Endothelial cell of umbilical vein (primary cell): ENCODE measurements at places on chromosomes 4 and X. TPM values are rescaled to one million over a fixed set of nuclear protein-coding genes. Genes with fewer than 3 reads are reported as not detected.
A peak's percentile ranks its signal among the peaks of the same experiment; 100 is the strongest.

- DNase-seq = peak; percentile 73
Measured at GRCh38 chrX:12988797-12989196, 13.9 kb downstream of the TMSB4X start.

DNA sequence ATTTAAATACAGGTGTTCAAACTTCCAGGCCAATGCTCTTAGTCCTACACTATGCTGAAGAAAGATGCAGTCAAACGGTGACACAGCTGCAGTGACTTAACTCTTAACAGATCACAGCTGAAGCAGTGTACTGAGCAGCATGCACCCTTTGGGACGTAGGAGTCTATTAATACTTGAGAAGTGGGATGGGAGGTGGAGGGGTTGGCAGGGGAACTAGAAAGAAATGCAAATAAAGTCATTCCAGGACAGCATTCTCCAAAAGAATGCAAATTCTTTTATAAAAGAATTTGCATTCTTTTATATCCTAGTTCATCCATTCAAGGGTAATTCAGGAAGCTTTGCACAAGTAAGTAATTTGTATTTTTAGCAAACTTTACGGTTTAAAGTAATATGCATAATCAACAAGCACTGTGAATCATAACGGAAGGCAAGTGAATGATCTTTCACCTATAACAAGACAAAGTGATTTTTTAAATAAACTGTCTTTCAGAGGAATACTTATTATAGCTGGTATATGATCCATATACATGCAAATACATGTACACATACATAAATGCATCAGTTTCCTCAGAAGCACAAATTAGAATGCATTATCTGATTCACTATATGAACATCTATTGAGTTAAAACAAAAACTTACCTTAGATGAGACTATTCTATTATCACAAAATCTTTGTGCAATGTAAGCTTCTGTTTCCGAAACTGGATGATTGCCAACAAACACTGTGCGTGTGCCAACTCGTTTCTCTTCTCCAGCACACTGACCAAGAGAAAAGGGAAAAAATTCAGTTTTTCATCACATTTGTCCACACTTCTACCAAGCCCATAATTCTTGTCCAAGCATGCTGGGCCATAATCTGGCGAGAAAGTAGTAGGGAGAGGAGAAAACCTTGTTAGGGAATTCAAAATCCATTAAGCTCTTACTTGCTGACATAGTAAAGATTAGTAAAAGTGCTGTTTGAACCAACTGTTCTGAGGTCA is 106.5 kb downstream of the ATP11C start:
- DNase-seq = peak; percentile 66

DNA sequence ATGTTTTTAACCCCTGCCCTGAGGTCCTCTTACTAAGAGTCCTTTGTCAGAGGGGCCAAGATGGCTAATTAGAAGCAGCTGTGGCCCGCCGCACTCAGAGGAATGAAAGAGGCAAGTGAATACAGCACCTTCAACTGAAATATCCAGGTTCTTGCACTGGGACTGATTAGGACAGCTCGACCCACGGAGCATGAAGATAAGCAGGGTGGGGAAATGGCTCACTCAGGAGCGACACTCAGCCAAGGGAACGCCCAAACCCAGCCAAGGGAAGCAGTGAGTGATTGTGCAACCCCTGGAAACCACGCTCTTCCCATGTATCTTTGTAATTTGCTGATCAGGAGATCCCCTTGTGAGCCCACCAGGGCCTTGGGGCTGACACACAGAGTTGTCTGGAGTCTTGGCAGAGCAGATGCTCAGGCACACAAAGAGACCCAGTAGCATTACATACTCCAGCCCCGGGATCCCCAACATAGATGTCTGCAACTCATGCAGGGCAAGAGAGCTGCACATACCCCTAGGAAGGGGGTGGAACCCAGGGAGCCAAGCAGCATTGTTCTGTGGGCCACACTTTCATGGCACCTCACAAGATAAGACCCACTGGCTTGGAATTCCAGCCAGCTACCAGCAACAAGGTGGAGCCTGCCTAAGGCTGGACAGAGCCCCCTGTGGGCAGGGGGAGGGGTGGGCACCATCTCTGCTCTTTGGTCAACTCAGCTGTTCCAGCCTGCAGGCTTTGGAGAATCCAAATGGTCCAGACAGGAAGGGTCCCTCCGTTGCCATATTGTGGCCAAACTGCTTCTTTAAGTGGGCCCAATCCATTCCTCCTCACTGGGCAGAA is 23.3 kb downstream of the F8A3 start:
- DNase-seq = no peak

GRCh38 chr4:54384563-54384962 is 155.5 kb downstream of the PDGFRA start:
- DNase-seq = peak; percentile 47

CLCN3 gene
- 49.0 and 51.4 TPM in 2 replicates for total RNA-seq

KIAA1210 gene
- total RNA-seq = not detected in 2 replicates

SHROOM4 gene
- 57.5 and 58.7 TPM in 2 replicates for total RNA-seq

RHOXF2 gene
- total RNA-seq = not detected in 2 replicates

DNA sequence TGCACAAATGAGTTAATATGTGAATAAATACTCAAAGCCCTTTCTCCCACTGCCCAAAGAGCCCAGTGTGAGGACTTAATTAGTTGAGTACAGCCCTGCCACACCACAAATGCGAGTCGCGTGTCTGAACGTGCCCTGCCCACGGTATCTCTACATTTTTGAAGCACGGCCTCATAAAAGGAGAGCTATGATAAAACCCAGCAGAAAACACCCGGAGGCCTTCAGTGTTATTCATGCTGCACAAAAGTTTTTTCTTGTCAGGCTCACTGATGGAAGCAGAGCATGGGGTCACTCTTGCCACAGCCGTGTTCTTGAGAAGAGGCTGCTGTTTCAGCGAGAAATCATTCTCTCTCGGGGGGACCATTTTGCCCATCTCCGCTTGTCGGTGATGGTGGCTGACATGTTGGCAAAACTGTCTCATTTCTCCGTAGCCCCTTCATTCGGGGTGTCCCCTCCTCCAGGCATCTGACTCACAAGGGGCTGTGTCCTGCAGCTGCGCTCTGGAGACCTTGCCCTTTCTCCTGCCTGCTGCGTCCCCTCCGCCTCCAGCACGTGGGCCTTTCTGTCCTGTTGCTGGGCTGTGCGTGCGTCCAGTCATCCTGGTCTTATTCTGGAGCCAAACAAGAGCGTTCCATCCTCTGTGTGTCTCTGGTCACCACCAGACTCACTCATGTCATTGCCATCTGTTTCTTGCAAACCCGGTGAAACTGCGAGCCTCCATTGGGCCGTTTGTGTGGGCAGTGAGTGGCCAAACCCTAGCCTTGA is 88.8 kb downstream of the SORCS2 start:
- DNase-seq = no peak

DNA sequence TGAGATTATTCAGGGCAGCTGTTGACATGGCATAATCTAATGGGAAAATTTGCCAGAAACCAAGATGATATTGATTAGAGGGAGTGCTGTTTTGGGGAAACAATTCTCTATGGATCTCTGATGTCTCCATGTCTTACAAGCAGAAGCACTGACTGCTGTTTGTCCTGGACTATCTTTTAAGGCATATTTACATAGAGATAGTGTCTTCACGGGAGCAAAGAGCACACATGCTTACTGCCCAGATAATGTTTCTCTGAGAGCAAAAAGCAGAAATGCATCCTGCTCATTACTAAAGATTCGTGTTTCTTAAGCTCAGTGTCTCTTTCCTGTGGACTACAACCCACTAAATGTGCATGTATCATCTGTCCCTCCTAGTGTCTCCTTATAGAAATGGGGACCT is 41.3 kb upstream of the GLRA3 start:
- no peak for DNase-seq

DNA sequence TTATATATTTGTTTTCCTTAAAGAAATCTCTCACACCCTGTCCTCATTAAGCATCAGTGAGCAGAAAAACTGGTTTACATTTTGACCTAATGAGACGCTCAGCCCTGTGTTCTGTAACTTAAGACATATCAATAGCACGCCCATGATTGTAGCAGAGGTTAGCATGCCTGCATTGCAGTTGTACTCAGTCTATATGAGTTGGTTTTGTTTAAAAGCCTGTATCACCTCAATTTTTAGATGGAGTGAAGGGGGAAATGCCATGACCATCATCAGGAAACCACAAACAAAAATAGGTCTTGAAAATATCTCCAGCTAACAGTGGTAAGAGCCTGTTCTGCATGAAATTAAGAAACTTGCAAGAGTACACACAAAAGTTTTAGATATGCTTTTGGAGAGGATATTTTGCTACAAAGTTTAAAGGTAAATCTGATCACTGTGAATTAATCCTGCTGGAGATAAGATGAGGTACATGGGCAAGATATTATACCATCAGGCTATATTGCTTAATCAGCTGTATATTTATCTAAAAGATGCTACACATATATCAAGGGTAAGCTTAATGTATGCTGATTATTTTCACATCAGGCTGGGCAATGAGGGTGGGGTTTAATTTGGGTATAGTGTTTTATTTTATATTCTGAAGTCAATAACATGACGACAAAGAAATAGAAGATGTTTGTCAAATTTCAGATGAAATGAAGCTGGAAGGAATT is 13.1 kb upstream of the COQ2 start:
- DNase-seq = no peak

AMER1 gene
- 1.8 and 2.0 TPM in 2 replicates for total RNA-seq

EDA gene
- total RNA-seq = 0.44 and 1.2 TPM in 2 replicates

GRCh38 chr4:2281575-2282343 is 19.9 kb upstream of the MXD4 start:
- no peak for DNase-seq

NXF2B gene
- not detected in 2 replicates for total RNA-seq

TKTL2 gene
- total RNA-seq = not detected in 2 replicates

TCEAL7 gene
- total RNA-seq = 8.2 and 10.5 TPM in 2 replicates

HELT gene
- total RNA-seq = not detected in 2 replicates

DNA sequence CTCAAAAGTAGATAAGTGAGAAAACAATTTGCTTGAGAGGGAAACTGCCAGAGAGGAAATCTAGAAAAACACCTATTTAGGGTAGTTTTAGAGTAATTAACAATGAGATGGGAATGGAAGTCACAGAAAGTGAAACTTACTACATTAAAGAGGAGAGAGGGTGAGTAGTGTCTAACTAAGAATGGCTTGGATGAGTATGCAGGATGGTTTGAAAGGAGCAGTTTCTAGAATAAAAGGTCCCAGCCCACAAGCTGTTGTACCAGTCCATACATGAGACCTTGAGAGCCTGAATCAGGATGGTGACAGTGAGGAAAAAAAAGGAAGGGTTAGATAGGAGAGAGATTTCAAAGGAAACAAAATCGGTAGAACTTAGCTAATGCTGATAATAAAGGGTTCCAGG is 1.3 kb downstream of the GAR1 start:
- no peak for DNase-seq

GRCh38 chr4:171947400-171947799 is 134.2 kb downstream of the GALNTL6 start:
- DNase-seq = no peak

GPC4 gene
- total RNA-seq = 0.20 TPM in 1 of 2 replicates, not detected in the other

- DNase-seq = no peak
Measured at GRCh38 chr4:42515156-42515884, 118.0 kb downstream of the SHISA3 start.

DNA sequence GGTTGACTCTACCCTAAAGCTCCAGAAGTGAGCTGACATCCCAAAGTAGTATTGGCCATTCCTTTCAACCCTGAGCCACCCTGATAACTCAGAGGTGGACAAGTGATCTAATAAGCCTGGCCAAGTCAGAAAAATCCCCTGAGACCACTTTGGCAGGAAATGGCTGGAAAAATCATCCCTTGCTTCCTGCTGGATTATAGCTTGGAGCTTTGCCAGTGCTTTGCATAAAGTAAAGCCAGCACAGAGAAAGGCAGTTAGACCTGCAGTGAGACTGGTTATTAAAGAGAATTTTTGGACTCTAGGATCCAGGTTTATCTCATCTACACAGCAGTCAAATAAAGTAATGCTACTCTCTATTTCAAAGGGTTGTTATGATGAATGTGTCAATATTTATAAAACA is 6.4 kb downstream of the CXCL3 start:
- peak; percentile 70 for DNase-seq

DNA sequence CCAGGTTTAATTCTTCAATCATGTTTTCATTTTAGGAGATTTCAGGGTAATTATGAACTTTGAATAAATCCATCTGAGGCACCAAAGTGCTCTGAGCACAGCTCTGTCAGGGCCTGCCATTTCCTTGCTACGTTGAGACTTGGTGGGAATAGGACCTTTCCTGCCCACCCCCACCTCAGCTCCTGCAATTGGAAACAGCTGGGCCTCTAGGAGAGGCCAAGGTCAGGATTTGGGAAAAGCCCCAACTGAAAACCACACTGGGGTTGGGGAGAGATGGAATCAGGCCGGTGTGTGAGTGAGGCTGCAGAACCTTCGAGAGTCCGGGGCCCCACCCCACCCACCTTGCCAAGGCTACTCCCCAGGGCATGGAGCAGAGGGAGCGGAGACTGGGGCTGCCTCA is 212.7 kb upstream of the BCOR start:
- no peak for DNase-seq

SNCA gene
- 116 and 124 TPM in 2 replicates for total RNA-seq

DNA sequence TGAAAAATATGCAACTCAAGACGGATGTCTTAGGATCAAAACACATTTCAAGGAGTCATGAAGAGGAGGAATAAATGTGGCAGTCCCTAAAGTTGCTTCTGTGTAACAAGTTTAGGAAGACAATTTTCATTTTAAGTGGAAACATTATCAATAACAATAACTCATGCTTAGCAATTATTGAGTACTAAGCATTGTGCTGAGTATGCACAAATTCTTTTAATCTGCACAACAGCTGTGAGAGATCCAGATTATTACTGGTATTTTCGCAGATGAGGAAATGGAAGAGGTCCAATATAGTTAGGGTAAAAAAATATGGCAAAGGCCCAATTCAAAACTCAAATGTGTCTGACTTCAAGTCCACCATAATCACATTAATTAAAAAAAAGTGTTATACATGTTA is 2.9 kb upstream of the TEX13B start:
- no peak for DNase-seq

BEND4 gene
- 0.07 and 0.27 TPM in 2 replicates for total RNA-seq

F11 gene
- not detected in 2 replicates for total RNA-seq

GRCh38 chr4:181890911-181891310 is 352.3 kb upstream of the TENM3 start:
- no peak for DNase-seq

DNA sequence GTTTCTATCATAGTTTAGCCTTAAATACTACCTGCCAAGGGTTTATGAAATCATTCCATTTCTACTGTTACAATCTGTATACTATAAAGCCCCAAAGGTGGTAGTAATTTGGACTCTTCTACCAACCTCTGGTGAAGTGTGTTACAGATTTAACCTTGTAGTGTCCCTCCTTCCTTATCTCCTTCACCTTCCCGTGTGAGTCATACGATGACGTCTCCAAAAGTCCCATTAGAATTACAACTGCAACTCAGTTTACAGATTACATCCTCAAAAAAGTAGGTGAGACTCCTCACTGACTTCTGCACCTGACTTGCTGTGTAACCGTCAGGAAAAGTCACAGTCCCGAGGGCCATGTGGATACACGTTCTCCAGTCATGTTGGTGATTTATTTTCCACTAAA is 219.0 kb downstream of the DCTD start:
- peak; percentile 21 for DNase-seq

DNA sequence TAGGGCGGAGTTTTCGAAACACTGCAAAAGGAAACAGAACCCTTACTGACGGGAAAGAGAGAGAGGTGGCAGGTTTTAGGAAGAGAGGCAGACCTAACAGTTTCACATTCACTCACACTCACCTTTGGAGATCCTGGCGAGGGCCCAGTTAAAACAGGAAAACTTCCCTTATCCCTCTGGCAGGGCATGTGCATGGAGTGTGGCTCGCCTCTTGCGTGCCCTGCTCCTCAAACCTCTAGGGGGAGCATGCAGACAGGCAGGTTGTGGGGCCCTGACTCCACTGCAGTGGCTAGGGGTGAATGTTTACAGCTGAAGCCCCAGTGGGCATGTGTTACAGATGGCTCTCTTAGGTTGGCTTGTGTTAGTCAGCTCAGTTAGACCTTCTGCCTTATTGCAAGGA is 451.5 kb downstream of the UBE2NL start:
- no peak for DNase-seq
